Muscle of leg (tissue), 16 donors: ENCODE measurements at places on chromosomes 7 and 10.
A peak's percentile ranks its signal among the peaks of the same experiment; 100 is the strongest.

GRCh38 chr10:49082766-49083165 is 32.6 kb downstream of the VSTM4 start:
- H3K27ac ChIP-seq, result peak overlapping the region; percentile 89
- H3K36me3 ChIP-seq, result peaks cover 9% of the 10 kb centered on the region
- no peak overlapping the region for H3K4me3 ChIP-seq
- peak; percentile 77 for DNase-seq
- H3K27me3 ChIP-seq, result no peaks in the 10 kb centered on the region

GRCh38 chr7:10412422-10413019 is 561.2 kb upstream of the PHF14 start:
- no peaks in the 10 kb centered on the region for H3K36me3 ChIP-seq
- H3K4me1 ChIP-seq, result no peaks in the 10 kb centered on the region
- H3K4me3 ChIP-seq, result no peak overlapping the region

DNA sequence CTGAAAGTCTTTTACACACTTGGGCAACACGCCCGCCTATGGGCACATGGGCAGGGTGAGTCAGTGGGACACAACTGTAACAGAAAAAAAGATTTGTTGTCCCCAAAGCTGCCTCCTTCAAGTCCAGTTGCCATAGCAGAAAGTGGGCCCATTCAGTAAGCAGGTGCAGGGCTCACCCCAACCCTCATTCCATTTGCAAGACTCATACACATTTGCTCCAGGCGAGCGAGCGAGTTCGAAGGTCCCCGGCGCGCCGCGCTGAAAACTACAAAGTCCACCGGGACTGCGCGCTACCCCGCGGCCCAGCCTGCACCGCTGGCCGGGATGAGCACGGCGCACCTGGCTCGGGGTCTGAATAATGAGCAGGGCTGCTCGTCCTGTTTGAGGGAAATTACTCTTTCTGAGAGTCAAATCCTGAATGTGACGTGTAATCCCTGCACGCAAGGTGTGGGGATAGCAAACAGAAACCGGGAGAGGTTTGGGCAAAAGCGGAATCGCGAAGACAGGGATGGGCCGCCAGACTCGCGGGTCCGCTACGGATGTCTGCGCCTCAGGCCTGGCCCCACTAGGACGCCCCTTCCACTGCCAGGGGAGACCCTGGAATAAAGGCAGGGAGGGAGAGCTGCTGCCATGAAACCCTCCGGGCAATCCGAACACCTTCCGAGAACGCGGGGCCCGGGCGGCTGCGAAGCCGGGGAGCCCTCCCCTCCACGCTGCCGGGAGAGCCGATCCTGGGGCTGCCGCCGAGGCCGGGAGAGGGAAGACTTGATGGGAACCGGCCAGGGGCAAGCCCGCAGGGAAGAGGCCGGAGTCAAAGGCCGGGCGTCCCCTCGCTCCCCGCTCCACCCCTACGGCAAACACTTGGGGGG is 982 bp downstream of the COBL start:
- DNase-seq, result peak; percentile 42
- peak overlapping the region; percentile 65 for H3K4me3 ChIP-seq
- peaks cover 9% of the 10 kb centered on the region for H3K4me1 ChIP-seq
- peak overlapping the region; percentile 69 for H3K27ac ChIP-seq
- peaks cover 39% of the 10 kb centered on the region for H3K27me3 ChIP-seq

DNA sequence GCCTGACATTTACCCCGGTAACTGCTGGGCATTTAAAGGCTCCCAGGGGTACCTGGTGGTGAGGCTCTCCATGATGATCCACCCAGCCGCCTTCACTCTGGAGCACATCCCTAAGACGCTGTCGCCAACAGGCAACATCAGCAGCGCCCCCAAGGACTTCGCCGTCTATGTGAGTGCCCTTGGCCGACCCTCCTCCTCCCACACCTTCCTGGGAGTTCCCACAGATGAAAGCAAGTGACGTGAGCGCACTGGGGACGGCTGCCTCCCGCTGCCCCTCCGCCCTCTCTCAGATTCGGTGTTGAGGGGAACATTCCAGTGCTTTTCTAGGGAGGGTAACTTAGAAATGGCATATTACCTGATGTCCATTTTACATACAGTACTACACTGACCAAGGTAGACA is 7.0 kb upstream of the GET4 start:
- H3K4me3 ChIP-seq, result no peak overlapping the region
- no peaks in the 10 kb centered on the region for H3K27me3 ChIP-seq
- H3K36me3 ChIP-seq, result peaks cover 70% of the 10 kb centered on the region

- H3K4me1 ChIP-seq, result no peaks in the 10 kb centered on the region
- no peaks in the 10 kb centered on the region for H3K27me3 ChIP-seq
- H3K36me3 ChIP-seq, result no peaks in the 10 kb centered on the region
- DNase-seq, result no peak
- H3K4me3 ChIP-seq, result no peak overlapping the region
These were observed 402.9 kb downstream of the PHF14 start for GRCh38 chr7:11376529-11376928.

- H3K4me3 ChIP-seq, result no peak overlapping the region
- peak; percentile 71 for DNase-seq
- peaks cover 7% of the 10 kb centered on the region for H3K36me3 ChIP-seq
- no peaks in the 10 kb centered on the region for H3K27me3 ChIP-seq
- H3K4me1 ChIP-seq, result peaks cover 43% of the 10 kb centered on the region
These were observed 37.2 kb downstream of the CALML5 start for GRCh38 chr10:5461914-5462840.

DNA sequence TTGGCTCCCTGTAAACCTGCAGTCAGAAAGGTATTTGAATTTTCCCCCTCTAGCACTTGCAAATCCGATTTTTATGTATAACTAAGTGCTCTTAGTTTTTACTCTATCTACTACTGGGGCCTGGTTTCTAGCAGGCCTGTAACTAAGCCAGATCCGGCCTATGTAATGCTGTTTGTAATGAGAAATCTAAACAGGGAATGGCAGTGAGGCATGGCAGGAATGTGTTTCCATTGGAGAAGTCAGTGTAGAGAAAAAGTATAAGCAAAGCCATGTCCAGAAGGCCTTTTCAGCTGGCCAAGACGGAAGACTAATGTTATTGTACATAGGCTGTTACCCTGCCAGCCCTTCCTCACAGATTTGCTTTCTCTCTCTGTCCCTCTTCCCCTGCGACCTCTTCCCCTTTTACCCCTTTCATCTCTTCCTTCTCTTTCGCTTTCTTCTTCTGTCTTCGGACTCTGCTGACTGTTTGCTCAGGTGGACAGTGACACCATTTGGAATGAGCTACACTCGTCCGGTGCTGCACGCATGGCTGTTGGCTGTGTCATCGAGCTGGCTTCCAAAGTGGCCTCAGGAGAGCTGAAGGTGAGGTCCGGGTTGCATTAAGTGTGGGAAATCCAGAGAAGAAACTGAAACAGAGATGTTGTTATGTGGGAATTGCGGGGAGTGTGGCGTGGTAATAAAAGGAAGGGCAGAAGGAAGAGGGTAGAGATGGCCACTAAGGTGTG is 297.5 kb downstream of the HDAC9 start:
- H3K4me1 ChIP-seq, result peaks cover 6% of the 10 kb centered on the region
- no peaks in the 10 kb centered on the region for H3K36me3 ChIP-seq
- H3K4me3 ChIP-seq, result no peak overlapping the region
- DNase-seq, result peak; percentile 28
- H3K27me3 ChIP-seq, result no peaks in the 10 kb centered on the region

DNA sequence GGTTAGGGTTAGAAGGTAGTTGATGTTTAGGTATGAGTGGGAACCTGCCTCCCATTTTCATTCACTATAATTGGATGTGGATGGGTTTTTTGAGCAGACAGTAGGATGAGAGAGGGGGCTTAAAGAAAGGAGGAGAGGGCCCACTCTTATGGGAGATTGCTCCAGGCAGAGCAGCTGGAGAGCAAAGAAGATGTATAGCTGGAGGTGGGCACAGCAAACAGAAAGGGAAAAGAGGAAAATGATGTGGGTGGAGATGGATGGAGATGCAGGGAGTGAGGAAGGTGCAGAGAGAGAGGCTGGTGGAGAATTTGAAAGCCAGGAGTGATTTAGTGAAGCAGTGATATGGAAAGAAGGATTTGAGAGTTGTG is 29.9 kb downstream of the LSMEM1 start:
- no peaks in the 10 kb centered on the region for H3K27me3 ChIP-seq
- no peak overlapping the region for H3K27ac ChIP-seq
- H3K4me1 ChIP-seq, result peaks cover 10% of the 10 kb centered on the region
- no peak for DNase-seq

- no peaks in the 10 kb centered on the region for H3K27me3 ChIP-seq
- H3K36me3 ChIP-seq, result no peaks in the 10 kb centered on the region
- DNase-seq, result no peak
- H3K4me1 ChIP-seq, result no peaks in the 10 kb centered on the region
- no peak overlapping the region for H3K27ac ChIP-seq
These were observed 321.9 kb downstream of the CCDC3 start for GRCh38 chr10:12679636-12680035.

GRCh38 chr10:71320592-71320991 is 1.5 kb downstream of the SLC29A3 start:
- H3K36me3 ChIP-seq, result peaks cover 23% of the 10 kb centered on the region
- H3K4me3 ChIP-seq, result no peak overlapping the region
- peaks cover 4% of the 10 kb centered on the region for H3K27me3 ChIP-seq
- no peak overlapping the region for H3K27ac ChIP-seq
- DNase-seq, result no peak

DNA sequence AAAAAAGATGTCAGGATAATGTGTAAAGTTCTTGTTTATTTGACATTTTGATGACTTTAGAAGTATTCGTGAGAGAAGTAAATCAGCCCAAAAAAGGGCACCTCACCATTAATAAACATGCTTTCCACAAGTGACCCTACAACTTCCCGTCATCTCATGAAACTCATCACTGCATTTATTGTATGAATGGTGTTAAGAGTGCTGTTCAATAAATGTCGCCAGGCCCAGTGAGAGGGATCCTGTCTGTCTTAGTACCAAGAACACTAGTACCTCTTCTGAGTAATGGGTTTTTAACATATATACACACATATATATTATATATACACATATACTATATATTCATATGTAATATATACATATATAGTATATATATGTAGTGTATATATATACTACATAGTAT is 61.9 kb downstream of the TMEM26 start:
- H3K4me1 ChIP-seq, result no peaks in the 10 kb centered on the region
- H3K36me3 ChIP-seq, result no peaks in the 10 kb centered on the region
- H3K4me3 ChIP-seq, result no peak overlapping the region
- DNase-seq, result no peak
- no peak overlapping the region for H3K27ac ChIP-seq
- H3K27me3 ChIP-seq, result no peaks in the 10 kb centered on the region

DNA sequence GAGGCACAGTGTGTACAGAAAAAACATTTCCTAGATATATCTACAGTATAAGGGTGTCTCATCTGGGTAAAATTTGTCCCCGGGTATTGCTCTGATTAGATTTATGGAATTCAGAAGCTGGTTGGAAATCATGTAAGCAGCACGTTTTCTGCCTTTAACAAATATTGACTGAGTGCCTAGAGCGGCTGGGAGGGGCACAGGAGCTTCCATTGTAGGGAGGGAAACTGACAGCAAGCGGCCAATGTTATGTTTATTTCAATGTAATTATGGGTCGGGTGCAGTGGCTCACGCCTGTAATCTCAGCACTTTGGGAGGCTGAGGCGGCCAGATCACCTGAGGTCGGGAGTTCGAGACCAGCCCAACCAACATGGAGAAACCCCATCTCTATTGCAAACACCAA is 4.4 kb upstream of the RFC2 start:
- peaks cover 29% of the 10 kb centered on the region for H3K4me1 ChIP-seq
- H3K4me3 ChIP-seq, result no peak overlapping the region
- no peak for DNase-seq
- H3K36me3 ChIP-seq, result no peaks in the 10 kb centered on the region
- H3K27me3 ChIP-seq, result no peaks in the 10 kb centered on the region

GRCh38 chr10:54900584-54900983 is 99.6 kb upstream of the PCDH15 start:
- H3K36me3 ChIP-seq, result no peaks in the 10 kb centered on the region
- DNase-seq, result no peak
- H3K27me3 ChIP-seq, result no peaks in the 10 kb centered on the region
- H3K4me1 ChIP-seq, result no peaks in the 10 kb centered on the region
- H3K4me3 ChIP-seq, result no peak overlapping the region
- no peak overlapping the region for H3K27ac ChIP-seq

DNA sequence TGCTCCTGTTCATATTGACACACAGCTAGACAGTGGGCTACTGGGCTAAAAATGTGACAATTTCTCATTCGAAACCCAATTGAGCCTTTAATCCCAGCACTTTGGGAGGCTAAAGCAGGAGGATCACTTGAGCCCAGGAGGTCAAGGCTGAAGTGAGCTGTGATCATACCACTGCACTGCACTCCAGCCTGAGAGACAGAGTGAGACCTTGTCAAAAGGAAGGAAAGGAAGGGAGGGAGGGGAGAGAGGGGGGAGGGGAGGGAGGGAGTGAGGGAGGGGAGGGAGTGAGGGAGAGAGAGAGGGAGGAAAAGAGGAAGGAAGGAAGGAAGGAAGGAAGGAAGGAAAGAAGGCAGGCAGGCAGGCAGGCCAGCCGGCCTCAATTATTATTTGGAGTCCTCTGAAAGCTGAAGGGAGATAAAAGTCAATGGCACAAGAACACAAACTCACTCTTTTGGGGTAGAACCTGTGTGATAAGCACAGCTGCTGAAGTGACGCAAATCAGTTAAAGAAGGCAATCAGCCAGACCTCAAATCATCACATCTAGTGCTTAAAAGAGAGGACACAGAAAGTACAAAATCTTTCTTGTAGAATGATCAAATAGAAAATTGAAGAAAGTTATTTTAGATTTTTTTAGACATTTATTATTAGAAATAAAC is 98.1 kb downstream of the CCDC71L start:
- no peaks in the 10 kb centered on the region for H3K4me1 ChIP-seq
- H3K36me3 ChIP-seq, result no peaks in the 10 kb centered on the region
- no peak for DNase-seq
- no peak overlapping the region for H3K4me3 ChIP-seq
- H3K27ac ChIP-seq, result no peak overlapping the region
- no peaks in the 10 kb centered on the region for H3K27me3 ChIP-seq

GRCh38 chr10:84212014-84212413 is 13.3 kb downstream of the LRIT2 start:
- peaks cover 2% of the 10 kb centered on the region for H3K27me3 ChIP-seq
- DNase-seq, result no peak
- no peaks in the 10 kb centered on the region for H3K4me1 ChIP-seq
- H3K27ac ChIP-seq, result no peak overlapping the region
- no peaks in the 10 kb centered on the region for H3K36me3 ChIP-seq

DNA sequence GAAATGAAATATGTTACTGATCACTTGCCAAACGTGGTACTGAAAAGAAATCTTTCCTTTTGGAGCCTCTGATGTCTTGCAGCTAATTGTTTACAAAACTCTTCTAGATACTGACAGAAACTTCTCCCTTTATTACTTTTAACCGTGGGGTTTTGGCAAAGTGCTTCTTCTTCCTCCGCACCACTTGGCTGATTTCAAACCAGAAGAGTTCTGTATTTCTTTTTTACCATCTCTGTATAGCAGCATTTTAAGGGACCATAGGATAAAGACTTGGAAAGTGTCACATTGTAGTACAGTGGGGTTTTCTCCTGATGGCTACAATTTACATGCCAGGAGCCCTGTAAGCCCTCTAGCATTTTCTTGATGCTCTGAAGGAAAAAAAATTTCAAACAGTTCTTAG is 21.9 kb upstream of the CREB5 start:
- no peaks in the 10 kb centered on the region for H3K4me1 ChIP-seq
- no peaks in the 10 kb centered on the region for H3K27me3 ChIP-seq
- no peak overlapping the region for H3K4me3 ChIP-seq
- H3K36me3 ChIP-seq, result no peaks in the 10 kb centered on the region
- DNase-seq, result peak; percentile 78
- peak overlapping the region; percentile 54 for H3K27ac ChIP-seq

GRCh38 chr7:130901209-130901783 is 167.3 kb upstream of the KLF14 start:
- H3K36me3 ChIP-seq, result no peaks in the 10 kb centered on the region
- H3K27ac ChIP-seq, result no peak overlapping the region
- DNase-seq, result peak; percentile 78

- H3K36me3 ChIP-seq, result no peaks in the 10 kb centered on the region
- no peaks in the 10 kb centered on the region for H3K4me1 ChIP-seq
- DNase-seq, result no peak
- no peaks in the 10 kb centered on the region for H3K27me3 ChIP-seq
- H3K4me3 ChIP-seq, result no peak overlapping the region
These were observed 9.5 kb downstream of the ANKIB1 start for GRCh38 chr7:92255308-92255707.
